G401 (cell line): ENCODE measurements at places on chromosomes 13 and 19. TPM values are rescaled to one million over a fixed set of nuclear protein-coding genes. Genes with fewer than 3 reads are reported as not detected.

NCAN gene
- total RNA-seq = 0.37 TPM in 1 of 2 replicates, not detected in the other

KLF12 gene
- not detected in 2 replicates for total RNA-seq

GRCh38 chr13:32887617-32888016, 128.6 kb upstream of the KL start:
- no peak for DNase-seq

- DNase-seq = peak; percentile 95
These were observed at the start of gene AMER2 for GRCh38 chr13:25171517-25172302. Gene AMER2, minus strand, starts transcription at chr13:25172288. Its CDS starts 669 bp downstream, at chr13:25171619.

GRCh38 chr13:26819046-26819445, 58.5 kb upstream of the GPR12 start:
- DNase-seq = no peak
